ENCODE measurements at places on chromosomes 11 and 22.
A peak's percentile ranks its signal among the peaks of the same experiment; 100 is the strongest.

DNA sequence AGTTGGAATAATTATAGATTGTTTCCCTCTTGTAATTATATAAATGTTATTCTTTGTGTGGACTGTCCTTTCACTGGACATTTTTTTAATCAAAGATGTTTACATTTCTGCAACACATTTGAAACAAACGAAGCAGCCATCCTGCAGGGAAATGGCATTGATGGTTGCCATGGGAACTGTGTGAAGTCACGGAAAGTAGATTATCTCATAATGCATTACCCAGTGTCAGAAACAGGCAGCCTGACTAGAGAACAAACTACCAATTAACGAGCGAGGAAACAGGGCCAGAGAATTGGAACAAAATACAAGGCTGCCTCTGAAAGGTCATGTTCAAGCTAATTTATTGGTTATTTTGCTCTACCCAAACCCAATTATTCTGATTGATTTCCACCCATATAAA lies 96.9 kb upstream of the LARGE1 start:
- DNase-seq = peak; percentile 1

- DNase-seq = no peak
Measured at GRCh38 chr11:12017865-12018453, 9.5 kb upstream of the DKK3 start.

DNA sequence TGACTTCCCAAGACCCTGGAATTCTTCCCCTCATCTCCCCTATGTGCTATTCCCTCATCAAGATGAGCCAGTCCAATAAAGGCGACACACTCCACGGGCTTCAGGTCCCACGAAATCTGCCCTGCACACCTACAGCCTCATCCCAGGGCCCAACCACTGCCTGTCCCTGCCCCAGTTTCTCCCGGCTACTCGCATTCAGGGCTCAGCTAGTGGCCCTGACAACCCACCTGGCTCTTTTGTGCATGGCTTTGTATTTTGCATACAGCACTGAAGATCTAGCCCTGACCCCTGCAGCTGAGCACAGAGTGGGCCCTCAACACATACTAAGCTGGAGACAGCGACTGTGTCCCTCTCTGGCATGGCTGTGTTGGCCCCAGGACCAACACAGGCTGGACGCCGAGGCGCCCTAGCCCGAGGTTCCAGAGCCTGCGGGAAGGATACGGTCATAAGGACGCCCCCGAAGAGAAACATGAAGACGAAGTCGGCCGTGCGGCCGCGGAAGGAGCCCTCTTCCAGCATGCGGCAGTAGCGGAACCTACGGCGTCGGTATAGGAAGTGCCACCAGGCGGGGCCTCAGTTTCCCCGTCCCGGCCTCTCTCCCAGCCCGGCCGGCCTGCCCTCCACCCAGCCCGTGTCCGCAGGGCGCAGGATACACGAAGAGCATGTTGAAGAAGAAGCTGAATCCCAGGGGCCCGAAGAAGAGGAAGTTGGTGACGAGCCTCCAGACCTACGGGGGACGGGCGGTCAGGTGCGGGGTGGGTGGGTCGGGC lies 710 bp downstream of the DERL3 start:
- DNase-seq = no peak

DNA sequence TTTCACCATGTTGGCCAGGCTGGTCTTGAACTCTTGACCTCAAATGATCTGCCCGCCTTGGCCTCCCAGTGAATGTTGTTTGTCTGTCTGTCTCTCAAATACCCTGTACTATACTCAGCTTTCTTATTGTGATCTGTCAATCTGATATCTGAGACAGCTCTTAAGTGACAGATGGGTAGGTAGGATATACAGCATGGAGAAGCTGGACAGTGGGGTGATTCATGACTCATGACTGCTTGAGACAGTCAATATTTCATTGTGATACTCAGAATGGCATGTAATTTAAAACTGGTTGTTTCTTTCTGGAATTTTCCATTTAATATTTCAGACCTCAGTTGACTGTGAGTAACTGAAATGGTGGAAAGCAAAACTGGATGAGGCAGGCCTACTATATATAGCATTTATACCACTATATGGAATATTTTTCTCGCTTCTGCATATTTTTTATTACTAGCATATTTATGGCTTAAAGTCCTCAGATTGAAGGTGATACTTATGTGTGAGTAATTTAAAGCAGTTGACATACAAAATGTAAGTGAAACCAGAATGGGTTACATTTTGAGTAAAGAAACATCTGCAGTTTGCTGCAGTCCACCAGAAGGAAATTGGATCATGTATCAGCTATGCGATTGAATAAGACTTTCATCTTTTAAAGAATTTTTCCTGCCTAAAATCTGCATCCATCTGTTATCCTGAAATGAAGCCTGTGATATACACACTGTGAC lies 22.3 kb downstream of the ARHGAP42 start:
- peak; percentile 70 for DNase-seq

GRCh38 chr11:64581057-64581523 lies 9.9 kb upstream of the SLC22A12 start:
- no peak for DNase-seq

GRCh38 chr22:35731321-35731720 lies 13.6 kb downstream of the APOL5 start:
- no peak for DNase-seq

GRCh38 chr11:12106501-12106900 lies 3.9 kb upstream of the MICAL2 start:
- no peak for DNase-seq

DNA sequence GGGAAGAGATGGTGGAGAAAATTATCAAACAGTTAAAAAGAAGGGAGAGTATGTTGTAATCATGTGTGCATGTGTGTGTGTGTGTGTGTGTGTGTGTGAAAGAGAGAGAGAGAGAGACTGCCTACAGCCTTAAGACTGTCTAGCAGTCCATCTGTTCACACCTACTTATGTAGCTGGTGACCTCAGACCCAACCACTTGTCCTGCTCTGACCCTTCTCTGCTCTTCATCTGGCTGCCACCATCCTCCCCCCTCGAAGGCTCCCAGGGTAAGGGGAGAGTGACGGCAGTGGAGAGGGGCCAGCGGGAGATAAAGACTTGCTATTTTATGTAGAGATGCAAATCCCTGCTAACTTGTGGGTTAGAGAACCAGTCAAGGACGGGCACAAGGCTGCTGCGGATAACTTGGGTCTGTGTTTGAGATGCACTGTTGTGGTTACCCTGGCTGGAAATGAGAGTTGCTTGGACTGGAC lies 24.9 kb upstream of the GRAMD1B start:
- peak; percentile 85 for DNase-seq

GRCh38 chr11:80297858-80298632 lies 857.2 kb upstream of the TENM4 start:
- DNase-seq = no peak

GRCh38 chr22:35728639-35729308 lies 11.1 kb downstream of the APOL5 start:
- peak; percentile 85 for DNase-seq

DNA sequence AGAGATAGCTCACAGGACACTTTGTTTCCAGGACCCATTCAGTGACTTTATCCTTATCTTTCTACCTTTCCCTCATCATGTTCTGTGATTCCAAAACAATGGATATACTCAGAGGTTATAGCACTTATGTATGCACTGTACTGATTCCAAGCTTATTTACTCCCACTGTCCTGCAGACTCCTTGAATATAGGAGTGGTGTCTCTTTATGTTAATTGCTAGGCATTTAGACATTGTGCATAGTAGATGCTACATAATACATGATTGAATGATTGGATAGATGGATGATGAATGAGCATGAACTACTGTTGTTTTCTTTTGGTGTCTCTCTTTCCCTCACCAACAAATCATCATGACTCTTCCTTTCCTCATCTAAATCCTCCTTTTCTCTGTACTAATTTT lies 279.1 kb upstream of the RAG2 start:
- DNase-seq = no peak

- DNase-seq = peak; percentile 25
Measured at GRCh38 chr11:121240650-121241303, 51.8 kb upstream of the SC5D start.
